ENCODE measurements at places on chromosomes 11 and 22.

DNA sequence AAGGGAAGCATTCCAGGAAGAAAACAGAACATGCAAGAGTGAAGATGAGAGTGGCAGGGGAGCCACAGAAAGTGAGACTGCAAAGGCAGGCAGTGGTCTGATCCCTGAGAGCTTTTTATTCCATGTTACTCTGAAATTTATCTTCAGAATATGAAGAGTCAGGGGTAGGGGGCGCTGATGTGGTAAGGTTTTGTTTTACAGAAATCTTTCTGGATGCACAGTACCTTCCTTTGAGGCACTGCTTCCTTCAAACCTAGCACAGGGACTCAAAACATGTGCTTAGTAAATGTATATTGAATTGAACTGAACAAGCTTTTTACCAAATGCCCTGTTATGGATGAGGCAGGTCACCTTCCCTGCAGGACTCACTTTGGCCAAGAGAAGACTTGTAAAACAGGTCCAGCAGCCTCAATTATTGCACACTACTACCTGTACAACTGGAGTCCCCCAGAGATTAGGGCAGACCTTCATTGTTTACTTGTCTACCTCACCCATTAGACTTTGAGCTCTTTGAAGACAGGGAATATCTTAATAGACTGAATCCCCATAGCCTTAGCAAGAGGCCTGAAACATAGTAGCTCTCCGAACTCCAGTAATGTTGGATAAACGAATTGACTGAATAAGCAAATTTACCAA lies 2.2 kb downstream of the PAK1 start:
- H3K27ac ChIP-seq = peak overlapping the region; percentile 92
- peaks cover 3% of the 10 kb centered on the region for H3K27me3 ChIP-seq
- peaks cover 28% of the 10 kb centered on the region for H3K4me1 ChIP-seq
- H3K4me3 ChIP-seq = peak overlapping the region; percentile 91
- H3K36me3 ChIP-seq = no peaks in the 10 kb centered on the region

DNA sequence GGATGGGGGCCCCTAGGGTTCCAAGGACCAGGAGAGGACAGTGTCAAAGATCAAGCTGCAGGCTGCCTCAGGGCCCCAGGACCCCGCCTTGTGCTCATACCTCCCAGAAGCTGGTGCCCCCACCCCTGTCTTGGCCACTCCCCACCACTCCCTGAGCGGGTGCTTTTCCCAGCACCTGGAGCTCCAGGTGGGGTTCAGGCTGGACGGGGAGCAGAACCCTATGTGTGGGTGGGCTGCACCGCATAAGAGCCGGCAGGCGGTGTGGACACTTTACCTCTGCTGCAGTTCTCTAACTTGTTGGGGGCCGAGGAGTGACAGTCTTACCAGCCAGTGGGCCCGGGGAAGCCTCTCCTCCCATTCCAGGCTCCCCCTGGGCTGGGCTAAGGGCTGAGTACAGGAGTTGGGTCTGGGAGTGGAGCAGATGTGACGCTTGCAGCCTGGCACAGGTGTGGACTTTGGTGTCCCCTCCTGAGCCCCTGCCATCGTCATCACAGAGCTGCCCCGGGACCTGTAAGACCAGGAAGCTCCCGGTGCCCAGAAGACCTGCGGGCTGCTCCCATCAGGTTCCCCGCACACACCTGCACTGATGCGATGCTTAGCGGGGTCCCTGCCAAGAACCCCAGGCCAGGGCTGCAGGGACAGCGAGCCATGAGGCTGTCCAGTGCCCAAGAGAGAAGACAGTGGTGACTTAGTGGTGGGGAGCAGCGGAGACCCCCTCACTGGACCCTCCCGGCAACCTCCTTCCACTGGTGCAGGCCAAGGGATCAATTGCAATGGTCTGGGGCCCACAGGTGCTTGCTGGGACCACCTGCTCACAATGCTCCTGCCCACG lies 674.5 kb downstream of the BRD1 start:
- peaks cover 13% of the 10 kb centered on the region for H3K4me1 ChIP-seq
- H3K36me3 ChIP-seq = no peaks in the 10 kb centered on the region
- H3K27ac ChIP-seq = no peak overlapping the region
- peak; percentile 65 for DNase-seq

DNA sequence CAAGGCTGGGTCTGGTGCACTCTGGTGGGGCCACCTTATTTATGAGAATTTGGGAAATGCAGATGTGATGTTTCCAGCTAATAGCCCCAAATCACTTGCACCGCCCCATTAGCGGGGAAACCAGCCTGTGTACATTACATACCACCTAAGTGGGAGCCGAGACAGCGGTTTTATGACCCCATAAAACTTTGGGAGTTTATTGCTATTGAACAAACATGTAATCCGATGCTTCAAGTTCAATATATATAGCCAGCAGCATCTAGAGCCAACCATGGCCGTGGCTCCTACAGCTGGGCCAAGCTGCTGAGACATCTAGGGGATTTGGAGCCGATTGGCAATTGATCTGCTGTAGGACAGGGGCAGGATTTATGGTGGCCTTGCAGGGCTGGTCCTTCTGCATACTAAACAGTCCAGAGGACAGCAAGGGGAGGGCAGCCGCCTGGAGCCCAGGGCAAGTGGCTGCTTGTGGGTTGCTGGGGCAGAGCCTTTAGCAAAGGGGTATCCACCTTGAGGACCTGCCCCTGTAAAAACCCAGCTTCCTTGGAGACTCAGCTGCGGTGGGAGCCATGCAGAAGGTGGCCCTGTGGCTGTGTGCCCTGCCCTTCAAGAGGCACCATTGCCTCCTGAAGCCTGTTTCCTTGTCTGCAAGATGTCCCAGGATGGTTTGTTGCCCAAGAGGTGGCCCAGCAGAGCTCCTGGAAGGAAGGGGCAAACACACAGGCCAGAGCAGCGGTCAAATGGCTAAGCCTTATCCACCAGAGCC lies 47.9 kb upstream of the CCDC188 start:
- H3K4me3 ChIP-seq = no peak overlapping the region
- no peak for DNase-seq

GRCh38 chr11:60211206-60211605 lies 28.3 kb upstream of the MS4A6A start:
- no peak overlapping the region for H3K4me3 ChIP-seq
- no peak for DNase-seq
- H3K27ac ChIP-seq = no peak overlapping the region
- H3K27me3 ChIP-seq = peaks cover 3% of the 10 kb centered on the region

DNA sequence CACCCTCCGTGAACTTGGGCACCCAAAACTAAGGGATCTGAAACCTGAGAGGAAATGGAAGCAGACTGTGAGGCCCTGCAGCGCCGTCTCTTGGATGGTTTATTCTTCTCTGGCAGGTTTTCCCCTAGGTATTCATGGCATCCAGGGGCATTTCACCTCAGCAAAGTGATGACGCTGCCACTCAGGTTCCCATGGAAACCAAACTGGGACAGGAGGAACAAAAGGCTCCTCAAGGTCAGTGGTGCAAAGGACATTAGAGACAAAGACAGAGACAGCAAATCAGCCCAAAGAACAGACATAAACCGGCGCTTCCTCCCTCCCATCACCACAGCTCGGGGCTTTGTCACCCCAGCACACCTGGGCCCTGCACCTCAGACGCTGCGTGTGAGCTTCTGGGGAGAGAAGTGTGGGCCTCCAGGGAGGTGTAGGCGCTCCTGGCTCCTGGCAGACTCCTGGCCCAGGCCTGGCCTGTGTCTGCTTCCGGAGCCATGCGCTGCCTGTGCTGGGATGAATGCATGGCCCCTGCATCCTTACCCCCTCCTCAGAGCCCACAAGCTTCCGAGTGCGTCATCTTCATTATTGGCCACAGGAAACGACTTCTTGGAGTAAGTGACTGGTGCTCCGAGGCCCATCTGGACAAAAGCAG lies 5.9 kb downstream of the TP53AIP1 start:
- H3K27ac ChIP-seq = peak overlapping the region; percentile 65
- H3K4me1 ChIP-seq = peaks cover 27% of the 10 kb centered on the region
- H3K27me3 ChIP-seq = peaks cover 10% of the 10 kb centered on the region

- H3K27me3 ChIP-seq = peaks cover 14% of the 10 kb centered on the region
- H3K4me1 ChIP-seq = no peaks in the 10 kb centered on the region
- no peak for DNase-seq
- H3K36me3 ChIP-seq = no peaks in the 10 kb centered on the region
Measured at GRCh38 chr22:37063431-37064420, 12.2 kb downstream of the KCTD17 start.

DNA sequence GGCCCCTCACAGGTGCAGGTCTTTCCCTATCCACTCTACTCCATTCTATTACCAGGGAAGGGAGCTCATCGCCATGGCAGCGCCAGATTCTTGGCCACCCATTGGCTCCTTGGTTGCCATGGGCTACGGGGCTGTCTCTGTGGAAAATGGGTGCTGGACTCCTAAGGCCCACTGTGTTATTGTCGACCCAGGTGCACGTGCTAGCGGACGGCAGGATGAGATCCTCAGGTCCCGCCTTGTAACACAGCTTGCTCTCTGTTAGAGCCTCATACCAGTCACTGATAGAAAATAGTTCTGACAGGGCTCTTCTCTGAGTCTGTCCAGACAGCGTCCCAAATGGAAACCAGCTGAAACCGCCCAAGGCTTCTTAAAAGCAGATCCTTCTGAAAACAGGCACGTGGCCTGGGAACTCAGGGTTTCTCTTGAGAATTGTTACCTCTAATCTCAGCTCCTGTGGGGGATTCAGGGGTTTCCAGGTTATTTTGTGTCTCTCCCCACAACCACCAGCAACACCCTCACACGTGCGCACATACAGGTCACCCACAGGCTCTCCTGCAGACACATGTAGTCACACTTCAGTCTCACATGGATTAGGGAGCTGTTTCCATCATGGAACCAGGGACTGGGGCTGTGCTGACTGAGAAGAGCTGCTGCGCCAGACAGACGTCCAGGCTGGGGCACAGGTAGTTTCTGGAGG lies 1.5 kb downstream of the TUB start:
- peak overlapping the region; percentile 67 for H3K27ac ChIP-seq
- no peaks in the 10 kb centered on the region for H3K36me3 ChIP-seq
- no peak for DNase-seq

- no peaks in the 10 kb centered on the region for H3K36me3 ChIP-seq
- H3K4me1 ChIP-seq = no peaks in the 10 kb centered on the region
- no peak overlapping the region for H3K27ac ChIP-seq
Measured at GRCh38 chr22:39765046-39765445, 128.5 kb downstream of the ENTHD1 start.

GRCh38 chr22:46678003-46678657 lies 57.9 kb downstream of the GRAMD4 start:
- no peaks in the 10 kb centered on the region for H3K27me3 ChIP-seq
- no peaks in the 10 kb centered on the region for H3K4me1 ChIP-seq
- no peak overlapping the region for H3K4me3 ChIP-seq
- no peak for DNase-seq
- no peak overlapping the region for H3K27ac ChIP-seq

DNA sequence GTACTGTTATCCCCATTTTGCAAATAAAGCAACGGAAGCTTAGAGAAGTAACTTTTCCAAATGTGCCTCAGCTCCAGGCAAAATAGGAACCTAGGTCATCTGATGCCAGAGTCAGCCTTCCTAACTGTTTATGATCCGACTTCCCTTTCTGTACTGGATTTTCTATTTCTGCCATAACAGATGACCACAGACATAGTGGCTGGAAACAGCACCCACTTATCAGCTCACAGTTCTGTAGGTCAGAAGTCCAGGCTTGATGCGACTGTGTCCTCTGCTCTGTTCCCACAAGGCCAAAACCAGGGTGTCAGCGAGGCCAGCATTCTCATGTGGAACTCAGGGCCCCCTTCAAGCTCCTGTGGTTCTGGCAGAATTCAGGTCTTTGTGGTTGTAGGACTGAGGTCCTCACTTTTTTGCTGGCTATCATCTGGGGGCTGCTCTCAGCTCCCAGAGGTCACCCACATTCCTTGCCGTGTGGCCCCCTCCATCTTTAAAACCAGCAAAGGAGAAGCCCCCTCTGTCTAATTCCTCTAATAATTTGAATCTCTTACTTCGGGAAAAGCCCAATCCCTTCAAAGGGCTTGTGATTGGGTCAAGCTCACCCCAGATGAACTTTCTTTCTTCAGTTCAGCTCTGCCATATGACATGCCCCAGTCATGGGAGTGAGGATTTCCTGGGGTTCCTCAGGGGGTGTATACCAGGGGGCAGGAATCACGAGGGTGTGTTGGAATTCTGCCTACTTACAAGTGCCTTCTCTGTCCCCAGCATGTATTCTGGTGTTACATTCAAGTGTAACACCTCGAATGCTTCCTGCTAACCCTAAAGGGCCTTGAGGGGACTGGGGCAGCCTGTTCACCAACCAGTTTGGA lies 15.3 kb downstream of the KCNJ5 start:
- H3K4me1 ChIP-seq = peaks cover 24% of the 10 kb centered on the region
- H3K27me3 ChIP-seq = peaks cover 66% of the 10 kb centered on the region
- H3K27ac ChIP-seq = no peak overlapping the region
- no peak for DNase-seq
- peak overlapping the region; percentile 78 for H3K4me3 ChIP-seq

DNA sequence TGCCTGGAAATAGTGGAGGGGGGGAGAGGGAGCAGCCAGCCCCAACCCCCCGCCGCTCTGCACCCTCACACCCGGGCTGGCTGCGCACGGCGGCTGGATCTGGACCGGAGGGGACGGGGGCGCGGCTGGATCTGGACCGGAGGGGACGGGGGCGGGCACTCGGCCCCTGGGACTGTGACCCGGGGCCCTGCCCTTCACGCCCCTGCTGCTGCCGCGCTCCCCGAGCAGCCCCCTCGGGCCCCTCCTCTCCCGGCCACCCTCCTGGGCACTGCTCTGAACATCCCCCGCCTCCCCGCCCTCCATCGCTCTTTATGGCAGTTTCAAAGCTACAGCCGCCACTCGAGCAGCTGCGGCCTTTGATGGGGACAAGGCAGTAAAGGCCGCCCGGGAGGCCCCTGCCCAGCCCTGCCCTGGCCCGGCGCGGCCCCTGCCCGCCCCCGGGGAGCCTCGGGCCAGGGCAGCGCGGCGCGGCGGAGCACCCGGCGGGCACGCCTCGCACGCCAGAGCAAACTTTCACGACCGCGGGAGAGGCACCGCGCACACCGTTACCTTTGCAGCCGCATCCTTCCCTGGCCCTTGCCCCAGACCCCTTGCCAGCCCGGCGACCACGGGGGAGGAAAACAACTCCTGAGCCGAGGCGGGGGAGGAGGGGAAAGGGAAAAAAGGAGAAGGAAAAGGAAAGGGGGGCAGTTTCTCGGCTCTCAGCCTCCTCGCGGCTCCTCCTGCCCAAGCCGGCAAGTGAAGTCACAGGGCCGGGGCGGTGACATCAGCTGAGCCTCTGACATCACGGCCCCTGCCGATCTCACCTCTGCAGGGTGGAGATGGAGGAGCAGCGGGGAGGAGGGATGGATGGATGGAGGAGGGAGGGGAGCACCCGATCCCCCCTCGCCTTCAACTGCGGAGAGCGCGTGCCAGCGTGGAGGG lies 13.1 kb upstream of the TCF20 start:
- no peak for DNase-seq
- no peaks in the 10 kb centered on the region for H3K36me3 ChIP-seq
- peak overlapping the region; percentile 54 for H3K27ac ChIP-seq
- peaks cover 43% of the 10 kb centered on the region for H3K27me3 ChIP-seq
- peak overlapping the region; percentile 79 for H3K4me3 ChIP-seq

All from type B pancreatic cell (in vitro differentiated cells).